ENCODE measurements at places on chromosomes 6 and 20. TPM values are rescaled to one million over a fixed set of nuclear protein-coding genes. Genes with fewer than 3 reads are reported as not detected.
A peak's percentile ranks its signal among the peaks of the same experiment; 100 is the strongest.

DNA sequence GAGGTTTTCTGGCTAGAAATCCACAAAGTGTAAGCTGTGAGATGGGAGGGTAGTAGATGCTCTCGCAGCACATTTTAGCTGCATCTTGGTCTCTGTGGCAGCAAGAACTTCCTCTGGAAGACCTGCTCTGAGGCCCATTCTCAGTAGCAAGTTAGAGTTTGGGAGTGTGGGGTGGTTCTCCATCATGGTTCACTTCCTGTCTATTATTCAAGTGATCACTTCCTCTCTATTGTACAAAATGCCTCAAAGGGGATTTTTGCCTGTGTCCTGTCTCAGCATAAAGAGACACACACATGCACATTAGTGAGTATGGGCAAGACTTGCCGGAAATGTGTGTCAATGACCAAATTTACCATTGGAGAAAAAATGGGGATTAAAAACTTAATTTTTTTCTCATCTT, 42.5 kb downstream of the LYRM2 start:
- DNase-seq = no peak

- DNase-seq = no peak
These were observed 59.2 kb upstream of the SLC22A23 start for GRCh38 chr6:3516092-3516491.

- no peak for DNase-seq
These were observed 1760.2 kb upstream of the DEFB115 start for GRCh38 chr20:29497261-29497671.

DNA sequence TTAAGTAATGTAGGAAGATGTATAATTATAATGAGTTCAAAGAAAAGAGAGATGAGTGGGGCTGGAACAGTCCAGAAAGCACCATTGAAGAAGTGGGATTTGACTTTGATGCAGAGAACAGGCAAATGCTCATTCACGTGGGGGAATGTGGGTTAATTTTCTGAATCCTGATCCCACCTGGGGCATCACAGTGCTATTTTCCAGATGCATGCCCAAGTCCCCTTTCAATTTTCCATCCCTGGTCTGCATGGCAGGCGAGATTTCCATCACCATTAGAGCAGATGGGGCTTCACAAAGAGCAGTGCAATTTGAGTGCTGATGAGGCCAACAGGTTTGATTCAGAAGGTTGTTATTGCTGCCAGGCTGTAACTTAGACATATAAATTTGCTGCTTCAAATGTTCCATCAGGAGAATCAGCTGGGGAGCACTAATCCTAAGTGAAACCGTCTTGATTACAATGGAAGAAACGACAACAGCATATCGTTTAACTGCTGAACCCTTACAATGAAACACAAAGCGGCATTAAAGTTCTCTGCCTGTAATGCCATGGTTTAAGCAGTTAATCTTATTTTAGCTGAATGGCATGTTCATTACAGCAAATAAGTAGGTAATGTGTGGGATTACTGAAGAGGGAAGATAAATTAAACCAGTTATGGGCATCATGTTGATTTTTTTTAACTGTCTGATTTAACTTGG, 45.2 kb downstream of the OSTM1 start:
- DNase-seq = no peak

- DNase-seq = peak; percentile 84
These were observed 20.2 kb downstream of the KCNK15 start for GRCh38 chr20:44765701-44766347.

- DNase-seq = no peak
These were observed 5.7 kb downstream of the PPP1R10 start for GRCh38 chr6:30611150-30611855.

DNA sequence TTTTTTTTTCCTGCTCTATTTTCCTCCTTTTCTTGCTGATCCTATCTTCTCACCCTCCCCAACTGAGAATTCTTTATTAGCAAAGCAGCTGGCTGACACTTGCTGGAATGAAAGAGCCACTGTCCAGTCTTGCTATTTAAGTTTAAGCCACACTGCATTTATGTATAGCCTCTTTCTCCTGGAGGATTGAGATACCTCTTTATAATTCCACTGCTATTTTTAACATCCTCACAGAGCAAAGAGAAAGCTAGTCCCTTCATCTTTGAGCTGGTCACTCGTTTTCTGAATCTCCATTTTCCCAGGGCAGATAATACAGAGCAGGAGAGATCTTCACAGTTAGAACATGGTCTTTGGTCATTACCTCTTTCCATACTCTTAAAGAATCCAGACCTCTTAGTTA, 36.0 kb upstream of the EEF1A1 start:
- DNase-seq = no peak

The BTNL2 gene
- total RNA-seq = not detected

DNA sequence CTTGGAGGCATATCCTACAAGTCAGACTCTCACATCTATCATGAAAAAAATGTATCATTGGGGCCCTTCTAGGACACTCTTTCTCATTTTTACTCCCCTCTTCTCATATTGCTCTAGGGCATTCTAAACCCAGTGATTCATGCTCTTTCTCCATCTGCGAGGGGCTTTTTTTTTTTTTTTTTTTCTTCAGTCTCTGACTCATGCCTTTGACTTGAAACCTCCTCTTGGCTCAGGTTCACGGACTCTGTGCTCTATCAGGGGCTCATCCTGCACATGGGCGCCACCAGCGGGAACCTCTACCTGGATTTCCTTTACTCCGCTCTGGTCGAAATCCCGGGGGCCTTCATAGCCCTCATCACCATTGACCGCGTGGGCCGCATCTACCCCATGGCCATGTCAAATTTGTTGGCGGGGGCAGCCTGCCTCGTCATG, 17.8 kb downstream of the SLC22A1 start:
- peak; percentile 91 for DNase-seq

DNA sequence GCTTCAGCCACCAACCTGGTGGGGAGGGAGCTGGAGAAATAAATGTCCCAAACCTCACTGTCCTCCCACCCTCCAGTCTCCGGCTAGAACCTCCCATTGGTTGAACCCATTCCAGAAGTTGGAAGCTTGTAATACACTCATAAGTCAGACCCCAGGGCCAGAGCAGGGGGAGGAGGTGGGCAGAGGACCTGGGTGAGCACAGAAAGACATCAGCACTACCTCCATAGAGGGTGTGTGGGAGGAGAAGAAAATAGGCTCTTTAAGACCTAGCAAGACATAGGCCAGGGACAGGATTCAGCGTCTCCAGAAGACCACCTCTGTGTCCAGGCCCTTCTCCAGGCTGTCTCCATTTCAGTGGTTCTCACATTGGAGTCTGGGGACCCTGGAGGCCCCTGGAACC, 73.3 kb upstream of the TOP1 start:
- no peak for DNase-seq

- peak; percentile 65 for DNase-seq
These were observed 614 bp upstream of the TMEM242 start for GRCh38 chr6:157323966-157324300.

GRCh38 chr6:164069350-164069990, 655.0 kb downstream of the QKI start:
- DNase-seq = peak; percentile 2

- DNase-seq = no peak
These were observed 5.5 kb downstream of the DNAJC5 start for GRCh38 chr20:63900413-63900812.

- DNase-seq = no peak
These were observed 2.6 kb downstream of the DDR1 start for GRCh38 chr6:30886897-30887255.

GRCh38 chr6:33271468-33272274, at the start of the genes RPS18 and VPS52:
TSS of gene RPS18 (plus strand) at chr6:33272075. CDS start at chr6:33272120, 45 bp downstream.
TSS of gene VPS52 (minus strand) at chr6:33271876. CDS start at chr6:33271675, 201 bp downstream.
- peak; percentile 99 for DNase-seq

The PGC gene
- total RNA-seq = not detected

The SEMG1 gene
- not detected for total RNA-seq

The COL21A1 gene
- 5.4 TPM for total RNA-seq

The OR2W1 gene
- not detected for total RNA-seq

GRCh38 chr6:87501809-87502572, 29.2 kb downstream of the SLC35A1 start:
- DNase-seq = no peak

- no peak for DNase-seq
These were observed 15.5 kb downstream of the SYTL3 start for GRCh38 chr6:158665332-158665731.

DNA sequence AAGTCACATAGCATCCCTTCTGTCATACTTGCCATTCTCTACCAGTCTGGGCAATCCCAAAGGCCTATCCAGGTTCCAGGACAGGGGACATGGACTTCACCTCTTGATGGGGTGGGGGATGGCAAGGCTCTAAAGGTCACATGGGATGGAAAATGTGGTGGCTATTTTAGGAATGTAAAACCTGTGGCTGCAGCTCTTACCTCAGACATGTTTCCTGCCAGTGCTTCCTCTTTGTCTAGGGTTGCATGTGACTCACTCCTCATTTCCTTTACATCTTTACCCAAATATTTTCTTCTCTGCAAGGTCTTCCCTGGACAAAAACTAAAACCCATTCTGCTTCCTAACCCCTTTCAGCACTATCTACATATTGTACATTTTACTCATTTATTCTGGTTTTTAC, 135.7 kb downstream of the BTBD3 start:
- DNase-seq = peak; percentile 64

The PRPH2 gene
- not detected for total RNA-seq

- no peak for DNase-seq
These were observed 100.2 kb downstream of the FIG4 start for GRCh38 chr6:109791301-109791700.

The ZNF165 gene
- 10.8 TPM for total RNA-seq

The HLA-DMA gene
- total RNA-seq = 2.9 TPM

The NTSR1 gene
- 6.2 TPM for total RNA-seq

The PLN gene
- not detected for total RNA-seq

DNA sequence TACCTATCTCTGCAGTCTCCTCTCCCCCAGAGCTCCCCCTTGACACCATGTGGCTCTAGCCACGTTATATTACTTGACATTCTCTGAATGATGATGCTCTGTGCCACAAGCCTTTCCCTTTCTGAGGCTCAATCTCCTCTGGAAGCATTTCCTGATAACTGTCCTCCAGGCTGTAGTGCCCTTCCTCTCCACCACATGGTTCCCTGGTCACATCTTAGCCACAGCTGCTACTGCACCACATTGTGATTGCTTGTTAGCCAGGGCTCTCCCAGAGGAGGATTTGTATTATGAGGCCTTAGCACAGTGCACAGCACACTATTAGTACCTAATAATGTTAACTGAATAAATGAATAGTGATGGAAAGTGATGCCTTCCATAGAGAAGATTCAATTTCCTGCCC, 63.9 kb upstream of the RCAN2 start:
- no peak for DNase-seq

DNA sequence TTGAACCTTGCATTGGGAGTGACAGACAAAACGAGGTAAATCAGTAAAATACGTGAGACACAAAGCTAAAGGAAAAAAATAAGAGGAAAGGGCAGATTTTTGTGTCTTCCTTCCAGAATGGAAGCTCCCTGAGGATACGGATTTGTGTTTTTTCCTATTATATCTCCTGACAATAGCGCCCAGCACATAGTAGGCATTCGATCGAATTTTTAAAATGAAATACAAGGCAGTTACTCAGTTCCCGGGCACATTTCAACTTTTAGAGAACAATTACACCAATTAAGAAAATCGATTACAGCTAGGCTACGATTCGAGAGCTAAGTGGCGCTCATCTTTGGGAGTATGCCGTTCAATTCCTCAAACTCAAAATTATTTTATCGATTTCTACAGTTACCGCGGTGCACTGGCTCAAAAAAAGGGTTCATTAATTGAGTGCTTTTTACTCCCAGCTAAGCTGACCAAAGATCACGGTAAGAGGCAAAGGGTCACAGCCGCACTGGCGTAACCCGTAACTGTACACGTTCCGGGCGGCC, 443 bp downstream of the RMND1 start:
- no peak for DNase-seq

- DNase-seq = no peak
These were observed 29.5 kb upstream of the SDHAF4 start for GRCh38 chr6:70537266-70537665.

DNA sequence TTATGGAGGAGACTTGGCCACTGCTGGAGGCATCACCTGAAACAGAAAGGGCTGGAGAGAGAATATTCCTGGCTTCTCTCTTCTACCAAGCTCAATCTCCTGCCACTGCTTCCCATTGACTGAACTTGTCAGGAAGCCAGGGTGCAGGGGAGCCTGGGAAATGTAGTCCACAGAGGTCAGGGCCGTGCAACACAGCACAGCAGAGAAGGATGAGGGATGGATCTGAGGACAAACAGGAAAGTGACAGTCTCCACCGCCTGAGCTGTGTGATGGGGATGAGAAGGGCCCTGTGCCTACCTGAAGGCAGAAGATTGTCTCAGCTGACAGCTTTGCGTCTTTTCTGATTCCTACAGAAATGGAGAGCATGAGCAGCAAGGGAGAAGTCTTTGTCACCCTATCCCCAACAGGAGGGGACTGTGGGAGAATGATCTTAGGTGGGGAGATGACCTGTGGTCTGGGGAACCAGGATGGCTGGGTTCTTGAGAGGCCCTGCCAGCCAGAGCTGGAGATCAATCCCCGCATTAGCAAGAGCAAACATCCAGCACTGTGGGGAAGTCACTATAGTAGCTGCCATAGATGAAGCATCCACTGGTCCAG, 114.2 kb downstream of the SNX5 start:
- peak; percentile 52 for DNase-seq

The EPM2A gene
- total RNA-seq = 5.1 TPM

The PRR18 gene
- total RNA-seq = not detected

DNA sequence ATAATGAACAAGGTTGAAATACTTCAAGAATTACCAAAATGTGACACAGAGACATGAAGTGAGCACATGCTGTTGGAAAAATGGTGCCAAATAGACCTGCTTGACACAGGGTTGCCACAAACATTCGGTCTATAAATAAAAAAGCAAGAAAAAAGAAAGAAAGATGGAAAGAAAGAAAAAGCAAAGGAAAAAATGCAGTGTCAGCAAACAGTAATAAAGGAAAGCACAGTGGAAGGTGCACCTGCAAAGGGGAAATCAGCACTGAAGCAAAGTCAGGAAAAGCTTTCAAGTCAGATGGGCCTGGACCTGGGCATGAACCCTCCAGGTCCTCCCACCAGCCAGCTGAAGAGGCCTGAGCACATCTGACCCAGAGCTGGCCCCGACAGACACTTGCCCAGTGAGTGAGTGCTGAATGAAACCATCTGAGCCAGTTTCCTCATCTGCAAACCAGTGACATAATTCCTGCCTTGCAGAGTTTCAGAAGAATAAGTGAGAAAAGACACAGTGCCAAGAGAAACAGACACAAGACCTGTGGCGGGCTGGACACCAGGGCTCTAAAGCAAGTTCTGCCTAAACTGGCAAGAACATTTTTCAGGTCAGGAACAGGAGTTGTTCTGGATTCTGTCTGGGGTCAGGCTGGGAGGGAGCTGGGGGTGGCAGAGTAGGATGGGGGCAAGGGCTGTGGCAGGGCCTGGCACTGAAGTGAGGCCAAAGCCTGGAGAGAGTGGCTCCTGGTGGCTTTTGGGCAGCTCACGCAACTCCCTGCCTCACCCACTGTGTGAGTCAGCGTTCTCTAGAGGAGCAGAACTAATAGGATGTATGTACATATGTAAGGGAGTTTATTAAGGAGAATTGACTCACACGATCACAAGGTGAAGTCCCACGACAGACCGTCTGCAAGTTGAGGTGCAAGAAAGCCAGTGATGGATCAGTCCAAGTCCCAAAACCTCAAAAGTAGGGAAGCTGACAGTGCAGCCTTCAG, 23.9 kb upstream of the MICB start:
- DNase-seq = peak; percentile 89

- peak; percentile 71 for DNase-seq
These were observed 8.9 kb downstream of the FAM217B start for GRCh38 chr20:59948828-59949720.

GRCh38 chr6:6588064-6588923, at the start of gene LY86:
TSS of gene LY86 (plus strand) at chr6:6588720. CDS start at chr6:6588735, 15 bp downstream.
- no peak for DNase-seq
